ENCODE measurements at places on chromosomes 2 and 18. TPM values are rescaled to one million over a fixed set of nuclear protein-coding genes. Genes with fewer than 3 reads are reported as not detected.

RIF1 gene
- 24.6 TPM for total RNA-seq

CHMP1B gene
- 408 TPM for total RNA-seq

SERPINB3 gene
- not detected for total RNA-seq

- H3K27ac ChIP-seq: no peak overlapping the region
- H3K27me3 ChIP-seq: no peaks in the 10 kb centered on the region
- H3K4me3 ChIP-seq: no peak overlapping the region
- no peak for DNase-seq
These were observed 445.1 kb upstream of the TRIB2 start for GRCh38 chr2:12271589-12271984.

GRCh38 chr2:397521-397920, 109.6 kb upstream of the ALKAL2 start:
- H3K4me1 ChIP-seq: no peaks in the 10 kb centered on the region
- no peak overlapping the region for H3K27ac ChIP-seq
- H3K4me3 ChIP-seq: no peak overlapping the region
- no peaks in the 10 kb centered on the region for H3K27me3 ChIP-seq
- no peaks in the 10 kb centered on the region for H3K36me3 ChIP-seq
